Activated CD8-positive, alpha-beta memory T cell treated with anti-CD3 and anti-CD28 coated beads for 1 hour (primary cell): ENCODE measurements at places on chromosomes 12 and 14.

- DNase-seq: no peak
Measured at GRCh38 chr14:82587226-82587625, 1053.6 kb upstream of the SEL1L start.

- DNase-seq: no peak
Measured at GRCh38 chr12:89051065-89051677, 301.1 kb downstream of the DUSP6 start.

DNA sequence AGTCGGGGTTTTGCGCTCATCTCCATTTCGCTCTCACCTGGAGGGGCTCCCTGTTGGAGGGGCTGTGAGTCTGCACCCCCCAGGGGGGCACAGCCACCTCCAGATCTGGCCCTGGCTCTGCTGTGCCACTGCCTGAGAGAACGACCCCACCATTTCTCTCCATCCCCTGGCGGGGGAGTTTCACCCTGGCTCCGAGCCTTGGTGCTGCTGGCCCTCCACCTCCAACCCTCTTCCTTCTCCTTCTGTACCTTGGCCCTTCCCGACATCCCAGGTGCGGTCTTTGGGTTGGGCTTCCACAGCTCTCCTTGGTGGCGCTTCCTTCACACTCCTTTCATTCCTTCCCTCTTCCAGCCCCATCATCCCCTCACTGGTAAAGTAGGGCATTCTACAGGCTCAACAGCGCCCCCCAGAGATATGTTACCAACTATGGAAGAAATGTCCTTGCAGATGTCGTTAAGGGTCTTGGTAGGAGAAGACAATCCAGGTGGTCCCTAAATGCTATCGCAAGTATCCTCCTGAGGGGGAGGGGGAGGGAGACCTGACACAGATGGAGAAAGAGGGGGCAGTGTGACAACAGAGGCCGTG, 16.3 kb downstream of the SERPINA1 start:
- no peak for DNase-seq

DNA sequence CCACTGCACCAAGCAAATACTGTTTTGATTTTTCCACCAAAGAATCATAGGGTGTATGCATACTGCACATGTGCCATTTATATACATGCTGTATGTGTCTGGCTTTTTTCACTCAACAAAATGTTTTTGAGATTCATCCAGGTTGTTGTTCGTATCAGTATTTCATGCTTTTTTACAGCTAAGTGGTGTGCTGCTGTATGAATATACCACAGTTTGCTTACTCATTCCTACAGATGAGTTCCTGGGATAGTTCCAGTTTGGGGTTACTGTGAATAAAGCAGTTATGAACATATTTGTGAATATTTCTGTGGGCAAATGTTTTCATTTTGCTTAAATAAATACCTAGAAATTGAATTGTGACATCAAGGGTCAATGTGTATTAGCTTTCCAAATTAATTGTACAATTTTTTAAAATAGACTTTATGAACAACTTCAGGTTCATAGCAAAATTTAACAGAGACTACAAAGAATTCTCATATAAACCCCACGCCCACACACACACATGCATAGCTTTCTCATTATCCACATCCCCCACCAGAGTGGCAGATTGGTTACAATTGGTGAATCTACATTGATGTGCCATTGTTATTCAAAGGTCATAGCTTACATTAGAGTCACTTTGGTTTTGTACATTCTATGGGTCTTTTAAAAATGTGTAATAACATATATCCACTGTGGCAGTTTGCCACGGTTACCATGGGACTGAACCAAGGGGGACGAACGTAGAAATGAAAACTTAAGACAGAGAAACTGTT, 6.9 kb upstream of the KRT6A start:
- no peak for DNase-seq

DNA sequence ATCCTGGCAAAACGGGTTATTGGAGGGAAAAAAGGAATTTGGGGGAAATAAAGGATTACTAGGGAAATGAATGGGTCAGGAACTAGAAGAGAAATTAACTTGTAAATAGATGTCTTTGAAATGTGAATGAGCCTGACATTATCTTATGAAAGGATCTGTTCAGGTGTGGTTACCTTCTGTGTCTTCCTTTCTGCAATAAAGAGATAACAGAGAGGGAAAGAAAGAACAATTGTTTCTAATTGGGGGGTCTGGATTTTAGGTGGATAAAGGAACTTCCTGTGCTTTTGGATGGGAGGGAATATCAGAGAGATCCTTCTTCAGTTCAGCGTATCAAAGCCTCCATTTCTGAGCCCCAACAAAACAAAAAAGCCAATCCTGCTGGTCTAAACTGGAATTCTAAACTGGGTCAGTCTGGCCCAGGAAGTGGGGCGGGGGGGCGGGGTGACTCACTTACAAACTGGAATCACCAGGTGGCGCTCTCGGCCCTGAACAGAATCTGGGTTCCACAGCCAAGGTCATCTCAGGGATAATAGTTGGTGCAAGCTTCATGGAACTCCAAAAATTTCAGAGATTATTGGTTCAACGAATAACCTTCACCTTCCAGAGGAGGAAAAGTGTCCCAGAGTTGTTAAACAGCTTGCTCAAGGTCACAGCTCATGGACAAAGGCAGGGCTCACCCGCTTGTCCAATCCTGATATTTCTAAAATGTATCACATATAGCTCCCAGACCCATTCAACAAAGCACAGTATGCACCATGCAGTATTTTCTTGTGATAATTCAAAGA, 15.2 kb upstream of the PEBP1 start:
- no peak for DNase-seq

GRCh38 chr12:23587833-23588559, 361.5 kb downstream of the SOX5 start:
- DNase-seq: no peak

- DNase-seq: no peak
Measured at GRCh38 chr12:132140918-132141841, 2.9 kb downstream of the DDX51 start.

DNA sequence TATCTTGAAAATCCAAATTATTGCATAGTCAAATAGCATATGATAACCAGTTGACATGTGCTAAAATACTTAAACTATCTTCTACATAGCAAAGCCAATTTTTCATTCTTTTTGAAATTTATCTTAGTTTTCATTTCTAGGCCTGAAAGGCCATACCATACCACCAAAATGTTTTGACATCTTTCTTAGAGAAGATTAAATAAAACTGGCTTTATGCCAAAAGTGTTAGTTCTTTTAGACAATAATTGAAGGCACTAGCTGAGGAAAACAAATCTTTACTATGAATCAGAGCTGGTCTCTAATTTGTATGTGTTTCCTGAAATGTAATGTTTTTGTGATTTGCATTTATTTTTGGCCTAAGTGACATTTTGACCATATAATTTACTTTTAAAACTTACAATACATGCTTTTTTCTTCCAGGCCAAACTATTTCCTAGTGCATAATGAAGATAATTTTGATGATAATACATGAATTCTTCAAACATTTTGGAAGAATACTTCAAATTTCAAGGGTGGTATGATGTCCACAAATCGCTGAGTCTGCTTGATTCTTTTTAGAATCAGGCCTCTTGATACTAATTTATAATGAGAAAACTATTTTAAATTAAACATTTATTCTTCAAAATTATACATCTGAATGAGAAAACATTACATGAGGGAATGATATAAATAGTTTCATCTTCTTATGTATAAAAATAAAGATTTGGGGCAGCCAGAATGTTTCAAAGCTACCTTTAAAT, 6.5 kb upstream of the KCNMB4 start:
- no peak for DNase-seq

GRCh38 chr14:50233166-50233950, 2.0 kb upstream of the SOS2 start:
- DNase-seq: no peak

GRCh38 chr12:47982770-47983169, 19.4 kb downstream of the TMEM106C start:
- no peak for DNase-seq

DNA sequence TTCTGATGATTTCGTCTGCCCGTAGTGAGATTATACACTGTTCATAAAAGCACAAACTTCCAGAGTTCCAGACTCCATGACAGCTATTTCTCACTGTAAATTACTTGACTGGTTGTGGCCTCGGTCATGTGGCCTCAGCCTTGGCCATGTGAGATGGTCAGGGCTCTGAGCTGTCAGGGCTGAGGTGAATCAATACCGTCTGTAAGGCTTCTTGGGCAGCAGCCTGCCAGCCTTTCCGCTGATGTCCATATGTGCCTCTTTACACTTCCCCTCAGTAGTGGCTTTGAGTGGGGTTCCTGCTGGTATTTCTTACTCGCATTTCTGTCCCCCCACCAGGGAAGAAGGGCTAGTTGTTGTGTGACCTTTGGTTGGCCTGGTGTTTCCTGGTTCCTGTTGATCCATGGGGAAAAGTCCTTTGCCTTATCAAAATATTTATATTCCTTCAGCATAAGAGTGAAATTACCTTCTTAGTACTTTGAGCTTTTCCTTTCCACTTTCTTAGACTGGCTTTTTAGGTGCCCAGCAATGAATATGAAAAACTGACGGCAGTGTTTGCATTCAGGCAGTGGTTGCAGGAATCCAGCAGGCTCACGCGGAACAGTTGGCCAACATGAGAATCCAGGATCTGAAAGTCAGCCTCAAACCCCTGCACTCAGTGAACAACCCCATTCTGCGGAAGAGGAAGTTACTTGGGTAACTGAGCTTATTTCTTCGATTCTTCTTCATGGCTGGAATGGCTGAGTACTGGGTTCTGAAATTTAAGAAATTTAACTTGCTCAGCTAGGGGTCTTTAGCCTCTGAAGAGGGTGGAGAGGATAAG, 46.1 kb downstream of the MAPKAPK5 start:
- no peak for DNase-seq

DNA sequence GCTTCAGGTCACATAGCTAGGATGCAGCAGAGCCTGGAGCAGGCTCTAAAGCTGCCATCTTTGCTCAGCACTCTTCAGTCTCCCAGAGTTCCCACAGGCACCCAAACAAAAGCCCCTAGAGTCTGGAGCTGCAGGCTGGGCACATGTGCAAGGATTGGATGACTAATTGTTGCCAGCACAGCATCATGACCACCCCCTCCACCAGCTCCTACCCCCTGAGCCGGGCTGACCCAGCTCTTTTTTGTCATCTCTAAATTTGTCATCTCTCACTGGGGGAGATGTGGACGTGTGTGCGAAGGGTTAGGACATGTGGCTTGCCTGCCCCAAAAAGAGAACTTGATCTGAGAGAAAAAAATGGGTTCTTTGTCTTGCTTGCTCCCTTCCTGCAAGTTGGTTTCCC, 4.3 kb upstream of the MMP19 start:
- no peak for DNase-seq

DNA sequence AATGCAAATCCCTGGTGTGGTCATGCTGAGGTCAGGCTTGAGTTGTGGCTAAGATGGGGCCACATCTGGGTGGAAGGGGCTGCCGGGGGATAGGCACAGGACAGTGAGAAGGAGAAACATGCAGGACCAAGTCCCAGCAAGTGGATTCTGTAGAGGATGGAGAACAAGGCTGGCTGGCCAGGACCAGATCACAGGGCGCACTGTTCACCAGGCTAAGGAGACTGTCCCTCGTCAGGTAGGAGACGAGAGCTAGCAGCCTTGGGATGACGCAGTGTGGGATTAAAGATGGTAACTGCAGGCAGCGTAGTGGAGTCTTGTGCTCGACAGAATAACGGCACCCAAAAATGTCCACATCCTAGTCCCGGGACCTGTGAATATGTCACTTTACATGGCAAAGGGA, 336.1 kb downstream of the BCL11B start:
- no peak for DNase-seq

GRCh38 chr12:39617887-39618286, 1.7 kb downstream of the ABCD2 start:
- no peak for DNase-seq
